Neural progenitor cell (in vitro differentiated cells): ENCODE measurements at places on chromosomes 3 and 15. TPM values are rescaled to one million over a fixed set of nuclear protein-coding genes. Genes with fewer than 3 reads are reported as not detected.

DNA sequence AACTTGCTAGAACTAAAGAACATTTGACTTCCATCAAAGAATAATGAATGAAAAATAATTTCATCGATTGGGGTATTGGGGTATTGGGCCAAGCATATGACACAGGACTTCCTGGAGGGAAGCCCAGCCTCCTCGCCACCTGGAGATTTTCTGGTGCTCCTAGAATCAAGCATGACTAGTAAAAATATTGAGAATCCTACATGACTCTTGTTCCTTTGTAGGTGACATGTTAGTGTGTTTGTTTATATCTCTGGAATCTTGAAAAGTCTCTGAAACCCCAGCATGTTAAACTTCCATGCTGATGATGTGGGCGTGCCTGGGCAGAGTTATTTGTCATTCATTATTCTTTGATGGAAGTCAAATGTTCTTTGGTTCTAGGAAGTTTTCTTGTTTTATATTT is 90.1 kb upstream of the EPHB3 start:
- no peak overlapping the region for H3K27ac ChIP-seq
- peaks cover 9% of the 10 kb centered on the region for H3K27me3 ChIP-seq
- peaks cover 3% of the 10 kb centered on the region for H3K4me1 ChIP-seq
- DNase-seq, result no peak
- H3K4me3 ChIP-seq, result no peak overlapping the region

DNA sequence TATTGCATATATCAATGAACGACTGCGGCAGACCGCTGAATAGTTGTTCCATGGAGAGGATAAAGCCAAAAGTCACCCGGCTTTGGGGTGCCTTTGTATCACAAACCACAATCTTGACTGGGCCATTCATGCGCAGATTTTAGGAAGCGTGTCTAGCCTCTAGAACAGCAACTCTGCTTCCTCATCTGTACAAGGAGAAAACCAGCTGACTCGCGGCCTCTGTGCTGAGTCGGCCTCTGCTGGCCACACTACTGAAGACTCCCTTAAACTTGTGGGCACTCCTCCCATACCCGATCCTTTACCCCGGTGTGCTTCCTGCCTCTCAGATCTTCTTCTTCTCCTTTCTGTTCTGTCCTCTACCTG is 872 bp downstream of the DLEC1 start:
- no peak overlapping the region for H3K27ac ChIP-seq
- peak overlapping the region; percentile 57 for H3K4me3 ChIP-seq
- peak; percentile 41 for DNase-seq
- peaks cover 53% of the 10 kb centered on the region for H3K27me3 ChIP-seq
- H3K36me3 ChIP-seq, result no peaks in the 10 kb centered on the region
- H3K4me1 ChIP-seq, result peaks cover 3% of the 10 kb centered on the region

DNA sequence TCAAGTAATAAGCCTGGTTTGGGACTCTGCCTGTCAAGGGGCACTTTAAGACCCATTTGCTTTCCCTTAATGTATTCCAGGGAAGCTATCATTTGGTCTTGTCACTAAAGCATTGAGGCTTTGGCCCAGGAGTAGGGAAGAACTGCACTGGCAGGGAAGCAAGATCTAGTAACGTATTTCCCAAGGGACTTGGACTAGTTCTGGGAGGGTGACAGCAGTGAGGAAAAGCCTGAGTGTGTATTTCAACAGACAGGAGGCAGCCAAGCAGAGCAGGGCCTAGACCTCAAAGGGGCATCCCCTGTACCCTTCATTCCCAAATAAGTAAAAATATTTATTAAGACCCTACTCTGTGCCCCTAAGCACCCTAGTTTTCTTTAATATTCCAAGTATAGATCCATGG is 92.8 kb downstream of the SRGAP3 start:
- H3K4me1 ChIP-seq, result peaks cover 23% of the 10 kb centered on the region
- H3K36me3 ChIP-seq, result no peaks in the 10 kb centered on the region
- no peak for DNase-seq
- no peak overlapping the region for H3K4me3 ChIP-seq
- H3K27ac ChIP-seq, result no peak overlapping the region

IQCF5 gene
- not detected in 2 replicates for total RNA-seq

- H3K27me3 ChIP-seq, result no peaks in the 10 kb centered on the region
- H3K4me1 ChIP-seq, result no peaks in the 10 kb centered on the region
- no peak for DNase-seq
- H3K36me3 ChIP-seq, result no peaks in the 10 kb centered on the region
- H3K27ac ChIP-seq, result no peak overlapping the region
Observed at GRCh38 chr15:62593681-62594399, 428.8 kb upstream of the C2CD4B start.

DNA sequence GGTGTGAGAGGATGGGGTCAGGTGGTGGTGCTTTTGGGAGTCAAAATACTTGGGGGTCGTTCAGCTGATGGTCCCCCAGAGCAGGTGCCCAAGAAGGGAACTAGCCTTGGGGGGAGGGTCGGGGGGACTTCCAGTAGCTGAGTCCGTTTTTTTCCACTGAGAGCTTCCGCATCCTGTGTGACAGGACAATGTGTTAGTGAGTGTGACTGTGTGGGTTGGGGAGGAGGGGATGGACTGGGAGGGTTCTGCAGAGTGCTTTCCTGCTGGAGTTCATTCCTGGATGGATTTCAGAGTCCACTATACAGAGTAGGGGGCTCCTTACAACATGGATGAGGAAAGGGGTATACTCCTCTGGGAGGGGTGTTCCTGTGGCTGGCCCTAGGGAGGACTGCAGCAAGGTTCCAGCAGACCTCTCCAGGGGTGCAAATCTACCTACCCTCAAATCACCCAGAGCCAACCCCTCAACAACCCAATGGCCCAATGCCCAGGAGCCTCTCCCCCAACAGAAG is 601 bp upstream of the HYAL2 start:
- H3K27me3 ChIP-seq, result no peaks in the 10 kb centered on the region
- H3K27ac ChIP-seq, result no peak overlapping the region
- no peak overlapping the region for H3K4me3 ChIP-seq
- DNase-seq, result no peak
